ENCODE measurements at places on chromosomes 6 and 20.

DNA sequence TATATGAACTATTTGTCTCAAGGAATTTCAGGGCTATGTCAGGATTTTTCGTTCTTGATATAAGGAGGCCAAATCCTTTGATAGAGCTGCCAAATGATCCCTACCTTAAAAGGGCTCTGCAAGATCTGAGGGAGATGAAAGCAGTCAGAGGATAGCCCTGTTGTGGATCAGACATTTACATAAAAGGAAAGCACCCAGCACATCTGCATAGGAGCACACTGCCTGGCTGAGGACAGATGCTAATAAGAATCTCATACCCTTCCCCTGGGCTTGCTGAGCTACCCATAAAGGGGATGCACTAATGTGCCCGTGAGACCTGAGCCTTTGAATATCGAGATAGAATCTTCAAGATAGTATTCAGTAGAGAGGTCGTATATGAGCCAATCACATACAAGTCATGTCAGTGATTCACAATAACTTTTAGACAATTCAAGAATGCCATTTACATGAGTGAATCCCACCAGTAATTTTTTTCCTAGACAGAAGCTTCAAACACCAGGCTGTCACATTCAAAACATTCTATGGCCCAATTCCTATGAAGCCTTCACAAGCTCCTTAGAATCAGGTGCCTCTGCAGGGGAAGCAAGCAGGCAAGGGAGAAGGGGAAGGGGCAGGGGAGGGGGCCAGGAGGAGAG, 71.1 kb downstream of the STMND1 start:
- DNase-seq, result no peak

DNA sequence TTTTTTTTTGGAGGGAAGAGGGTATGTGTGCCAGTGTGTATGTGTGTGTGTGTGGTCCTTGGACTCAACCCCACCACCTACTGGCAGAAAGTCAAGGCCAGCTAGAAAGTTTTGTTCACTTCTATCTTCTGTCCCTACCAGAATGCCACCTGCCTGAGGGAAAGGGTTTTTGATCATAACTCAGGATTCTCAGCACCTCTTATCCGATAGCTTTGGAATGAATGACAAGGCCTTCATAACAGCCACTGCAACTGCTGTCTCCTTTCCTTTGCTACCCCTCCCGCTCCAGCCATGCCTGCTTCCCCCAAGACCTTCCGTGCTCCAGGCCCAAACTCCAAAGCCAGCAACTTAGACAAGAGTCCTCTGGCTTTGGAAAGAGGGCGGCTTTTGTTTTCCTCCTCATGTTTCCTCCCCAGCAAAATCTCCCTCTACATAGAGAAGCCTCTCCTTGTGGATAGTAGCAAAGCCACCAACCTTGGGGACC, 18.7 kb downstream of the BTN3A1 start:
- no peak for DNase-seq

GRCh38 chr6:22142856-22143255, 154.0 kb downstream of the PRL start:
- DNase-seq, result no peak

GRCh38 chr6:88442737-88443136, 276.6 kb upstream of the CNR1 start:
- DNase-seq, result no peak

- DNase-seq, result no peak
Observed at GRCh38 chr6:131663578-131664165, 26.6 kb downstream of the ENPP3 start.

- DNase-seq, result no peak
Observed at GRCh38 chr20:8693709-8694108, 375.2 kb upstream of the PLCB4 start.

DNA sequence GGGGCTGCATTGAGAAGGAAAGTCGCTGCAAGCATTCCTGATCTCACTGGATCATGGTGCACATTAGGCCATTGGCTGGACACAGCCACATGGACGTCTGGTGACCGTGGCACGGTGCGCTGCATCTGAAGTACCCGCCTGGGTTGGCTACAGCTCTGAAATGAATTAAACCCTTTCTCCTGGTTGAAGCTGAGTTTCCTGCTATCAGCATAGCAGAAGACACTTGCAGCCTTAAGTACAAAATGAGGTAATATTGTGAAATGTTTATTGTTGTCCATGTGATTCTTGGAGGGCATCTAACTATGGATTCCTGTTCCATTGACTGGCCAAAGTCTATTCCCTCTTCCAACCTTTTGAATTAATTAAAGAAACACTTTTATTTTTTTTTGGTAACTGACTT, 89.8 kb upstream of the ADTRP start:
- no peak for DNase-seq

- DNase-seq, result no peak
Observed at GRCh38 chr6:119676961-119677360, 327.4 kb upstream of the MAN1A1 start.

GRCh38 chr6:98124171-98124570, 710.2 kb upstream of the POU3F2 start:
- no peak for DNase-seq

DNA sequence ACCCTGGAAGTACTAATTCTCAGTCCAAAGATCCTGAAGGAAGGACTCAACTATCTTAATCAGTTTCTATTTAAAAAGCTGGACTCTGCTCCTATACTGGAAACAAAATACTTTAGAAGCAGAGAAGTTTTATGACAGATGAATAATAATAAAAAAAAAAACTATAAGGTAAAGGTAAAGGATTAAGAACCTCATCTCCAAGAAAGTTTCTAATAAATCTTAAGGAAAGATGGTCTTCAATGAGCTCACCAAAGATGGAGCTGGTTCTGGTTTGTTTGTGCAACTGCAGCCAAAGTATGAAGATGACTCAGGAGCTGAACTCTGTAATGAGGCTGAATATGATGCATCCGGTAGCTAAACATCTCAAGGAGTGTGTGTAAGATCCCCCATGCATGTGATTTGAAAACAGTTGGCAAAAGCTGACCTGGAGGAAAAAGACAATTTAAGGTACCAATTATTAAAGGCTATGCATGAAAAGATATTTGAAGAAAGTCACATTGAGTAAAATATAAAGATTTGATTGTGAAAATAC, 25.2 kb downstream of the MED23 start:
- DNase-seq, result no peak

- no peak for DNase-seq
Observed at GRCh38 chr6:52834481-52834880, 6.1 kb downstream of the GSTA5 start.

- DNase-seq, result no peak
Observed at GRCh38 chr6:42249279-42249678, 31.6 kb upstream of the MRPS10 start.

GRCh38 chr6:13012977-13013680, 296.6 kb downstream of the PHACTR1 start:
- DNase-seq, result no peak

GRCh38 chr20:17622086-17622850, 52.4 kb downstream of the DSTN start:
- no peak for DNase-seq

DNA sequence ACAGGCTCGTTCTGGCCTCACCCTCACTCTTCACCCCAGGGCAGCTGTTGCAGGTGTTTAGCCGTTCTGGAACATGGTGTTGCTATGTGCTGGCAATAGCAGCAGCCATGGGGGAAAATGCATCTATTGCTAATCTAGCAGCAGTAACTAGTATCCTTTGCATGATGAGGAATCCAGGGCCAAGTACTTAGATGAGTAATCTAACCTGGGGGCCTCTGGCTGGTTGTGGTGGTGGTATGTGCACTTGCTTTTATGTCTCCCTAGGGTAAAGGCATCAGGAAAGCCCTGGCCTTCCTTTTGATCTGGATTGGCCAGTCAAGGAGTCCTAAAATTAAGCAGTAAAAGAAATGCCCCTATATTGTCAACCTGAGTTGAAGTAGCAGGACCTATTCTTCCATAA, 594.5 kb upstream of the MAP3K7 start:
- no peak for DNase-seq

- DNase-seq, result no peak
Observed at GRCh38 chr20:2515203-2515602, 6.5 kb upstream of the ZNF343 start.

- no peak for DNase-seq
Observed at GRCh38 chr6:105757512-105758200, 328.5 kb upstream of the PRDM1 start.

GRCh38 chr6:29680904-29681303, at the start of gene ZFP57:
Gene ZFP57 (minus strand): TSS chr6:29681152. CDS start chr6:29677003, 4,149 bp downstream.
- no peak for DNase-seq

GRCh38 chr6:156950084-156950483, 172.9 kb downstream of the ARID1B start:
- no peak for DNase-seq

DNA sequence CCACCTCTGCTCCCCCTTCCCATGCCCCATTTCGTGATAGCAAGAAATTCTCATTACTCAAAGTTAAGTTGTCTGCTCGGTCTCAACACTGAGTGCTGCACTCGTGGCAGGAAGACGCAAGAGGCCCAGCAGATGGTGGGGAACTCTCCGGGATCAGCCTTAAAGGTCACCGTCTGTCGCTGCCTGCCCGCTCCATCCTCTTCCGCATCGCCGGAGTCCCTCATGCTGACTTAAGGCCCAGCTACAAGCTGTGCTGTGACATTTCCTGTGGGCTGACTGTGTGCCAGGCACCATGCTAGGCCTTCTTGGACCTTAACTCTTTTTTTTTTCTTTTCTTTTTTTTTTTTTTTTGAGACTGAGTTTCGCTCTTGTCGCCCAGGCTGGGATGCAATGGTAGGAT, 17.8 kb downstream of the GRM4 start:
- no peak for DNase-seq

GRCh38 chr6:37952027-37952426, 132.5 kb downstream of the ZFAND3 start:
- no peak for DNase-seq

- DNase-seq, result no peak
Observed at GRCh38 chr6:16965689-16966088, 136.2 kb upstream of the STMND1 start.

DNA sequence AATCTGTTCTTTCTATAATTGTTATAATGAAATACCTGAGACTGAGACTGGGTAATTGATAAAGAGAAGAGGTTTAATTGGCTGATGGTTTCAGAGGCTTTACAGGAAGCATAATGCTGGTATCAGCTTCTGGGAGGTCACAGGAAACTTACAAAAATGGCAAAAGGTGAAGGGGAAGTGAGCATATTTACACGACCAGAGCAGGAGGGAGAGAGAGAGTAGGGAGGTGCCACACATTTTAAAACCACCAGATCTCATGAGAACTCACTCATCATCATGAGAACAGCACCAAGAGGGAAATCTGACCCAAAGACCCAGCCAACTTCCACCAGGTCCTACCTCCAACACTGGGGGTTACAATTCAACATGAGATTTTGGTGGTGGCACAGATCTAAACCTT, 2.6 kb upstream of the SIRPB1 start:
- no peak for DNase-seq

GRCh38 chr20:23105193-23105592, 19.1 kb upstream of the CD93 start:
- DNase-seq, result no peak

- DNase-seq, result no peak
Observed at GRCh38 chr20:1292620-1293019, 26.5 kb downstream of the SNPH start.

DNA sequence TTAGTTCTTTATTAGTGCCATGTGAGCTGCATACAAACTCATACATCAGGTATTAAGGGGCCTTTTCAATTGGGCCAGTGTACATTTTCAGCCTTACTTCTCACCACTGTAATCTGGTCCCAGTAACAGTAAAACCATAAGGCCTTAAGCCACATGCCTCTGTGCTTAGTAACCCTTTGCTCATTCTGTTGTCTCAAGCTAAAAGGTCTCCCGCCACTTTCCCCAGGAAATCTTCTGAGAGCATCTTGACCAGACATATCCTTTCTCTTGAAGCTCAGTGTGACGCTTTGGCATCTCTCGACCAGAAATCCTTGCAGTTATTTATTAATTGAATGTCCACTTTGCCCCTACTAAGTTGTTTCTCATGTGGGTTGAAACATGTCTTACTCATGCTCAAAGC, 68.0 kb downstream of the CYP39A1 start:
- no peak for DNase-seq

DNA sequence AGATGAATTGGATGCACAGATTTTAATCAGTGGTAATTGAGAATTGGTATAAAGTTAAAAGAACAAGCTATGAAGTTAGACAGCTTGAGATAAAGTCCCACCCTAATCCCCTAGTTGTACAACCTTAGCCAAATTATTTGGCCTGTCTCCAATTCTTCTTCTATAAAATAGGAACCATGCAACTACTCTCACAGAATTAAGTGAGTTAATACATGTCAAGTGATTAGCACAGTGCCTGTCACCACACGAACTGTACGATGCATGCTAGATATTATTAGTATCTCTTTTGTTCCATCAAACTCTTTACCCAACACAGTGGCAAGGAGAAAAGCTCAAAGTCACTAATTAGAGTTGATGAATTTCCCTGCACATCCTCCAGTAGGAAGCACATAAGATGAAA, 44.7 kb downstream of the MBOAT1 start:
- DNase-seq, result no peak

- no peak for DNase-seq
Observed at GRCh38 chr6:127090051-127090450, 28.4 kb upstream of the RSPO3 start.

DNA sequence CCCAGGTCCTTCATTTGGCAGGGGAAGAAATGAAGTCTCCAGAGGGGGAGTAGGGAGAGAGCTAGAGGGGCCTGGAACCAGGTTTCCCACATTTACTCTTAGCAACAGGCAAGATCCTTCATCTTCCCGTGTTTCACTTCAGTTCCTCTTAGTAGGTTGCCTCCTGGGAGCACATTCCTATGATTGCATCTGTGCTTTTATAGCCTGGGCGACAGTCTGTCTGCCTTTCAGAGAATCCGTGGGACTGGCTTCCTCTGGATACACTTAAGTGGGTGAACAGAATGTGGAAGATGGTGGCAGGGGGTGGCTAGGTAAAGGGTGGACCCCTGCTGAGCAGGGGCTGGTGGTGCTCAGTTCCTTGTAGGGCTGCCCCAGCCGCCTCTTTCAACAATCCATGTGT, 33.4 kb downstream of the STK35 start:
- no peak for DNase-seq

DNA sequence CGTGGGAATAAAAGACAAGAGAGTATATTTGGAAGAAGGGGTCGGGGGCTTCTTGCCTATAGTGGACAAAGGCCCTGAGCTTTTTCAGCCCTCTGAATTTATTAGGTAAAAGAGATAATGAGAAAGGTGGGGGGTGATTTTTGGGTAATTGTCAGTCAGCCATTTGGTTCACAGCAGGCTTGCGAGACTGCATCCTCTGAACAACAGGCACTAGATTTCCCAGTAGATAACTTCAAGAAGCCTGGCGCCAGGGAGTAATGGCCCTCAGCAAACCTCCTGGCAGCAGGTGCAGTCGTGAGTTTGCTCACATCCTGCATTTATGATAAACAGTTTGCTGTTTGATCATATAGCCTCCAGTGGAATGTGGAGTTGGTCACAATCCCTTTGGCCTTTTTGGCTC, 609.0 kb downstream of the DHX35 start:
- DNase-seq, result no peak

GRCh38 chr20:19465536-19465935, 253.1 kb downstream of the SLC24A3 start:
- DNase-seq, result no peak

- no peak for DNase-seq
Observed at GRCh38 chr20:3994125-3994524, 21.2 kb downstream of the RNF24 start.
